ENCODE measurements at places on chromosomes 1 and 21. TPM values are rescaled to one million over a fixed set of nuclear protein-coding genes. Genes with fewer than 3 reads are reported as not detected.

- DNase-seq, result no peak
Measured at GRCh38 chr1:54506594-54506993, 41.4 kb upstream of the ACOT11 start.

GRCh38 chr21:17449701-17450100 is 63.1 kb upstream of the CXADR start:
- no peak for DNase-seq

DNA sequence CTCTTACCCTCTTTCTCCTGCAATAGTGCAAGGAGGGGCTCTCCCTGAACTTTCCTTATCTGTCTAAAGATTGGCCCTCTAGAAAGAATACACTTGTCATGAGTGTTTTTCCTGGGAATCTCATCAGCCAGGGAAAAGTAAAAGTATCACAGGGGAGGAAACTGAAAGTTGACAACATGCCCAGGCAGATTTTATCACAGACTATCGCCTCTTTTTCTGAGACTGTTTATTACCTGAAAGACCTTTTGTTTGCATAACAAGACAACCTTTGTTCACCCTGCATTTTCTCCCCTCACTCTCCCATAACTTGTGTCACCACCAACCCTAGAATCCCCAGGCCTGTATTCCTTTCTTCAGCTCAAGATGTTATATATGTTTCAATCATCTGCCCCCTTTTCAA is 794.7 kb upstream of the ADAMTS5 start:
- no peak for DNase-seq

DNA sequence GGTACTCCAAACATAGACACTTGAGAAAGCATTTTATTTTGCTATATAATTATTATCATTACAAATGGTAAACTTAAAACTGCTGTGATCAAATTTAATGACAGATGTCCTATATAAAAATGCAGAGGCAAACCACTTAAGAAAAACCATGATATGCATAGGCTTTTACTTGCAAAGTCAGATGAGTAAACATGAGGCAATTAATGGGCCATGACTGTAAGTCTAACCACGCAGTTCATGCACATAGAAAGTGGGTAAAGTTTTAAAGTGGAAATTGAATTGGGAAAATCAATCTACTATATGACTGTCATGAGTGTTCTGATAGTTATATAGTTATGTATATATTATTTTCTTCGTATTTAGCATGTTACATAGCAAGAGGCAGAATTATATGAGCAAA is 219.2 kb downstream of the PTPRC start:
- no peak for DNase-seq

- DNase-seq, result no peak
Measured at GRCh38 chr1:63068626-63069025, 253.7 kb upstream of the FOXD3 start.

DNA sequence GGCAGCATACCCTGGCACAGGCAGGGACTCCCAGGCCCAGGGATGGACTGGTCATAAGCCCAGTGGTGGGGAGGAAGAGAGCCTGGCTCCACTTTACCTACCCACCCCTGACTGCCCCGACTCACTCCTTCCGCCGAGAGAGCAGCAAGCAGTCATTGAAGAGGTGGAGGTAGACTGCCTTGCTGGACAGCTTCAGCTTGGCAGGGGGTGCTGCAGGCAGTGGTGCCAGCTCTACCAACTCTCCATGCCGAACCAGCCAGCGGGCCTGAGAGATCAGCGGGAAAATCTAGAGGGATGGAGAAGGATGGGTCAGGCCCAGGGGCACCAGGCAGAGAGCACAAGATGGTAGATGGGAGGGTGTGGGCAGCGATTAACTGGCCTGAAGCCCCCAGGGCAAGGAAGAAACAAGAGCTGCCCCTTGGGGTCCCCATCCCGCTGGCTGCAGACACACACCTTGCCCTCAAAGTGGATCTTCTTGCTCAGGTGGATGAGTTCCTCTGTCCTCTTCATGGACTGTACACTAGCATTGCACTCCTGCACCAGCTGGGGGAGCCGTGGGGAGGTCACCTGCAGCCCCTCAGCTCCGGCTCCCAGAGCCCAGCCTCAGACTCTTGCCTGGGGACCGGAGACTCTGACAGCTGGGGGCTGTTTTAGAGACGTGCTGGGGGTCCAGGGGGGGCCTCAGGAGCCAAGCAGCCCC is 7.7 kb downstream of the ARHGEF19 start:
- no peak for DNase-seq

- no peak for DNase-seq
Measured at GRCh38 chr1:201359873-201360210, 17.6 kb downstream of the TNNT2 start.

GRCh38 chr1:156291226-156292061 is 4.0 kb downstream of the GLMP start:
- peak; percentile 98 for DNase-seq

DNA sequence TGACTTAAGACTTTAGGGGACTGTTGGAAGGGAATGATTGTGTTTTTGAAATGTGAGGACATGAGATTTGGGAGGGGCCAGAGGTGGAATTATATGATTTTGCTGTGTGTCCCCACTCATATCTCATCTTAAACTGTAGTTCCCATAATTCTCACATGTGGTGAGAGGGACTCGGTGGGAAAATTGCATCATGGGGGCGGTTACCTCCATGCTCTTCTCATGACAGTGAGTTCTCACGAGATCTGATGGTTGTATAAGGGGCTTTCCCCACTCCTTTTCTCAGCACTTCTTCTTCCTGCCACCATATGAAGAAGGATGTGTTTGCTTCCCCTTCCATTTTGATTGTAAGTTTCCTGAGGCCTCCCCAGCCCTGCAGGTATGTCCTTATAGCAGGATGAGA is 35.0 kb upstream of the SCAF4 start:
- DNase-seq, result no peak

- DNase-seq, result no peak
Measured at GRCh38 chr1:26923711-26924110, 2.2 kb downstream of the NUDC start.

DNA sequence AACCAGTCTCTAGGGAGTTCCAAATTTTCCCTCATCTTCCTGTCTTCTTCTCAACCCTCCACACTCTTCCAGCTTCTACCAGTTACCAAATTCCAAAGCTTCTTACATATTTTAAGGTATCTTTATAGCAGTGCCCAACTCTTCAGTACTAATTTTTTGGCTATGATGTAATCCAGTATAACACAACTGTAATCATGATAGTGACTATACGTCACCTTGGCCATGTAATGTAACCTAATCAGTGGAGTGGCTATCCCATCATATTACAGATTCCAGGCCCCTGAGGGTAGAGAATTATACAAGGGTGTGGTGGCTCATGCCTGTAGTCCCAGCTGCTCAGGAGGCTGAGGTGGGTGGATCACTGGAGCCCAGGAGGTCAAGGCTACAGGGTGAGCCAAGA is 143.2 kb downstream of the CLEC20A start:
- DNase-seq, result no peak

DNA sequence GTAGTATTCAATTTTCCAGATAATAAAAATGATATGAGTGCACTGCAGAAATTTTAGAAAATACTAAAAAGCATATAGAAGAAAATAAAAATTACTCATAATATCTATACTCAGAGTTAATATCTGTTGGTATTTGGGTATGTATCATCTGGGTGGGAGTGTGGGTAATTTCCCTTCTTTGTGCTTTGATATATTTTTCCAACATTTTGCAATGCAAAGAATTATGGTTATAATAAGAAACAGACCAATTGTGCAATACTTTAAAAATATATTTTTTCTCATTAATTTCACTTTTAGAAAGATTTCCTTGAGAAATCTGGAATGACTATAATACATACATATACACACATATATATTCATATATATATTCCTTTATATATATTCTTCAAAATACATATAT is 665.7 kb downstream of the ADGRL2 start:
- DNase-seq, result no peak

DNA sequence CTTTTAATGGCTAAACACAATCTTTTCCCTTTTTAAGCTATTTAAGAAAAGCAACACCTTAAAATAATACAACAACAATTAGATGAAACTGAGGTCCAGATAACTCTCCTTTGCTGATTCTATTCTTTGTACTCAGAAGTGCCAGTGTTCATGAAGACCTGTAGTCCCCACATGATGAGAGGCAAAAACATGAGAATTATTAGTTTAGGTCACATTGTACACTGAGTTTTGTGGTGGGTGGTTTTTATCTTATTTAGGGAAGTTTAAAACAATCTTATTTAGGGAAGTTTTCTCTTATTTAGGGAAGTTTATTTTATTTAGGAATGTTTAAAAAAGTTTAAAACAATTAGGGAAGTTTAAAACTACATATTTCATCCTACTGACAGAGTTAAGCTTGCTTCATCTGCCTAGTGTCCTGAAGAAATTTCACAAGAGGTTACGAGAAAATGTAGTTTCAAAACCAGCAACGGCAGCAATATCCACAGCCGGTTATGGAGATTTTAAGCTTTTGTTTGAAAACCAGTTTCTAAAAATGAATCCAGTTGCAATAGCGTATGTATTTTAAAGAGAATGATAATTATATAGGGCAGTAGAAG is 7.8 kb upstream of the OR14I1 start:
- DNase-seq, result no peak

DNA sequence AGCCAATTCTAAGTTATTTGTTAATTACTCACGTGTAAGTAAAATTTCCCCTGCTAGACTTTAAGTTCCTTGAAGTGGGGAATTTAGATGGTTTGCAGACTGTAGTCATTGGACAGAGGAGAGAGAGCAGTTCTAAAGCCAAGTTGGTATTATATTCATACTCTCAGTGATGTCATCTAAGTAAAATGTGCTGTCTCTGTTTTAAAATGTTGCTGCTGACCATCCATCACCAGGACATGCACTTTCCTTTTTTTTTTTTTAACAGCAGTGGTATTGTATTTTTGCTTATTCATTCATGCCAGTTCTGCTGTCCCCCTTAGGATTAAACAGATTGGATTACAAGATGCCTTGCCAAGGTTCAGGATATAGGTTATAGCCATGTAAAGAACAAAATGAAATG is 2.3 kb downstream of the TTLL7 start:
- DNase-seq, result no peak

DNA sequence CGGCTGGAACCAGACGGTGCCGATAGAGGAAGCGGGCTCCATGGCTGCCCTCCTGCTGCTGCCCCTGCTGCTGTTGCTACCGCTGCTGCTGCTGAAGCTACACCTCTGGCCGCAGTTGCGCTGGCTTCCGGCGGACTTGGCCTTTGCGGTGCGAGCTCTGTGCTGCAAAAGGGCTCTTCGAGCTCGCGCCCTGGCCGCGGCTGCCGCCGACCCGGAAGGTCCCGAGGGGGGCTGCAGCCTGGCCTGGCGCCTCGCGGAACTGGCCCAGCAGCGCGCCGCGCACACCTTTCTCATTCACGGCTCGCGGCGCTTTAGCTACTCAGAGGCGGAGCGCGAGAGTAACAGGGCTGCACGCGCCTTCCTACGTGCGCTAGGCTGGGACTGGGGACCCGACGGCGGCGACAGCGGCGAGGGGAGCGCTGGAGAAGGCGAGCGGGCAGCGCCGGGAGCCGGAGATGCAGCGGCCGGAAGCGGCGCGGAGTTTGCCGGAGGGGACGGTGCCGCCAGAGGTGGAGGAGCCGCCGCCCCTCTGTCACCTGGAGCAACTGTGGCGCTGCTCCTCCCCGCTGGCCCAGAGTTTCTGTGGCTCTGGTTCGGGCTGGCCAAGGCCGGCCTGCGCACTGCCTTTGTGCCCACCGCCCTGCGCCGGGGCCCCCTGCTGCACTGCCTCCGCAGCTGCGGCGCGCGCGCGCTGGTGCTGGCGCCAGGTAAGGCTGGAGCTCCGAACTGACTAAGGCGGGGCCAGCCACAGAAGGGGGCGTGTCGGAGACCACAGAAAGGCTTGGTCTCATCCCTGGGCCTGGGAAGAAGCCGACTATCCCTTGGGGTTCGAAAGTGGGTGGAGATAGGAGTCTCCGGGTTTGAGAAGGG is 486 bp downstream of the SLC27A3 start:
- DNase-seq, result peak; percentile 83

- DNase-seq, result no peak
Measured at GRCh38 chr1:116671912-116672311, 4.4 kb upstream of the IGSF3 start.

Gene CD5L
- 11.9 TPM for total RNA-seq

Gene PRPF38B
- 12.0 TPM for total RNA-seq

Gene ELF3
- 16.2 TPM for total RNA-seq

Gene IRF6
- total RNA-seq, result 30.0 TPM
